ENCODE measurements at places on chromosomes 4 and X.
A peak's percentile ranks its signal among the peaks of the same experiment; 100 is the strongest.

DNA sequence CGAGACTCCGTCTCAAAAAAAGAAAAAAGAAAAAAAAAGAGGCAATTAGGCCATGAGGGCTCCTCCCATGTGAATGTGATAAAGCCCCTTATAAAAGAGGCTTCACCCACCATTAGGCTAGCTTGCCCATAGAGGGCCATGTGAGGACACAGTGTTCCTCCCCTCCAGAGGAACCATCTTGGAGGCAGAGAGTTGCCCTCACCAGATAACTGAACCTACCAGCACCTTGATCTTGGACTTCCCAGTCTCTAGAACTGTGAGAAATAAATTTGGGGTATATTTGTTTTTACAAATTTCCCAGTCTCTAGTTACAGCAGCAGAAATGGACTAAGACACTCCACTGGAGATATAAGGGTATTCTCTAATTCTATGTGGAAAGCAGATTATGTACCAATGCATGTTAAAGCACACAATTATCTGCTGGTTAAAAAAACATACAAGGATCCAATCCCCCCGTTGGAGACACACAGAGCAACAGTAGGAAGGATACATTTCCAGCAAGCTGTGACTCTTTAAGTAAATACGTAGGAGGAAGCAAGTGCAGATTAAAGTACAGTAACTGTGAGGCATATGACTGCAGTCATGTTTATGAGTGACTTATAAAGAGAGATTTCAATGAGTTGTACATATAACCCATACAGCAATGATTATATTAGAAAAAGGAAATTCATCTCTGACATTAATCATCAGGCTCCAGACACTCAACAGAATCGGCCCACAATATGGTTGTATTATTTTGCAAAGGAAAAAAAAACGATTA, 21.4 kb downstream of the SH3RF1 start:
- no peak for DNase-seq

DNA sequence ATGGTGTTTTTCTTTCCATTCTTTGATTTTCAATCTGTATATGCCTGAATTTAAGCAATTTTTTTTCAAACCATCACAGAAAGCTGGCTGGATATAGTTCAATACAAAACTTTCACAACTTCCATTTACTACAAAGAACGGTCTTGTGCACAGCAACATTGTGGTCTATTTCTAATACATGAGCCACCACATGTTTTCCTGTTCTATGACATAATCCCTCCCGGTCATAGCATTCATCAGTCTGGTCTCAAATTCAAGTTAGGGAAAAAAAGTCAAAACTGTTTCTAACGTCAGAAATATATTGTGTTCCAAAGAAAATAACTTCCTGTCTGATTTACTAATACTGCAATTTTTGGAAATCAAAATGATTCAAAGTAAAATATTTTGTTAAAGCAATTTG, 7.5 kb upstream of the CXCL6 start:
- no peak for DNase-seq

DNA sequence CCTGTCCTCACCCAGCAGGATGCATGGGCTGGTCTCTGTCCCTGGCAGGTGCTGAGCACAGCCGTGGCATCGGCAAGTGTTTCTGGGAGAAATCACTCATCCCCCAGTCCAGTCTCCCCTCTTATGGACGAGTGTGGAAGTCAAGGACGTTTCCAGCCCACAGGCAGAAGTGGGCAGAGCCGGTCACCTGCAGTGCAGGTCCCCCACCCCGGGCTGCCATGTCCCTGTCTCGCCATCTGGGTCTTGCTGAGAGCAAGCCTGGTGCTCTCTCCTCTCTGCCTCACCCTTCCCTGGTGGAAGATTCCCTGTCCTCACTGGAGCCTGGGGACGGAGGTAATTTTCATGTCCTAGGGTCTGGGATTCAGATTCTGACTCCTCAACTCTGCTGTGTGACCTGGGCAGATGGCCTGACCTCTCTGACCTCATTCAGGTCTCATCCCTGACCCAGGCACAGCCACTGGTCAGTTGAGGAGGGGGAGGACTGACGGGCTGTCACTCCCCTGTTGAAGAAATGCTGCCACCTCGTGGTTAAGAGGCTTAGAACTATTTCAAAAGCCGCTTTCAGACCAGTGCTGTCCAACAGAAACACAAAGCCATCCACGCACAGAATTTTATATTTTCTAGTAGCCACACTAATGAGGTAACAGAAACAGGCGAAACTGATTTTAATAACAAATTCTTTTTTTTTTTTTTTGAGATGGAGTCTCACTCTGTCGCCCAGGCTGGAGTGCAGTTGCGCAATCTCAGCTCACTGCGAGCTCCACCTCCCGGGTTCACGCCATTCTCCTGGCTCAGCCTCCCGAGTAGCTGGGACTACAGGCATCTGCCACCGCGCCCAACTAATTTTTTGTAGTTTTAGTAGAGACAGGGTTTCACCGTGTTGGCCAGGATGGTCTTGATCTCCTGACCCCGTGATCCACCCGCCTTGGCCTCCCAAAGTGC, 1.8 kb downstream of the CPZ start:
- no peak for DNase-seq

DNA sequence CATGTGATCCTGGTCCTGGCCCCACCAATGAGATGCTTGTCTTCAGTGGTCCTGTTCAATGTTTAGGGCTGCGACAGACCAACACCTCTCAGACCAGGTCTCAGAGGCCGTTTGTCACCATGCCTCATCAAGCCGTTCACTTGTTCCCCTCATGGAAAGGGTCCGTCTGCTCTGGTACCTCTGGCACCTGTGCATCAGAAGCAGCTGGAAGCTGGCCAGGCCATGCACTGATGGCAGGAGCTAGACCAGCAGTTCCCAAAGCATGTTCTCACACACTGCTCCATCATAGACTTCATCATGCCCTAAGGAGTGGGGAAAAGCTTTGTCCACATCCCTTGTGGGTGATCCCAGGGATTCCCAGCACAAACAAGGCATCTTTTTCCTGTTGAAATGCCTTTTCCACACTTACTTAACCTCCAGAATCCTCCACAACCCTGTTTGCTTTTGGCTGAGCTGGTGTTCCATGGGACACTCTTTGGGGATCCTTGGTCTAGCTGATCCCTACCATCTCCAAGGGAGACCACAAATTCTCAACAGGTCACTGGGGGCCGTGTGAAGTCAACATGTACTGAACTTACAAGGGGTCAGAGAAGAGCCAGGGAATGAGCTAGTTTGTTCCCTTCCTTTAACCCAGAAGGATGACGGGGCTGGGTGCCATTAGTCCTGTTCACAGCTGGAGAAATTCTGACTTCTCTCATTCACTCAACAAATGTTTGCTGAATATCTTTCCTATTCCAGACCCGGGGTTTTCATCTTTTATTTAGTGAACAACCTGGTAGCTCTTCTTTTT, 21.8 kb downstream of the SH3TC1 start:
- DNase-seq, result no peak

- no peak for DNase-seq
Observed at GRCh38 chr4:92615049-92615448, 311.3 kb downstream of the GRID2 start.

GRCh38 chr4:15765910-15766697, 12.0 kb upstream of the CD38 start:
- no peak for DNase-seq

- DNase-seq, result no peak
Observed at GRCh38 chr4:76470064-76470463, 35.0 kb downstream of the SHROOM3 start.

DNA sequence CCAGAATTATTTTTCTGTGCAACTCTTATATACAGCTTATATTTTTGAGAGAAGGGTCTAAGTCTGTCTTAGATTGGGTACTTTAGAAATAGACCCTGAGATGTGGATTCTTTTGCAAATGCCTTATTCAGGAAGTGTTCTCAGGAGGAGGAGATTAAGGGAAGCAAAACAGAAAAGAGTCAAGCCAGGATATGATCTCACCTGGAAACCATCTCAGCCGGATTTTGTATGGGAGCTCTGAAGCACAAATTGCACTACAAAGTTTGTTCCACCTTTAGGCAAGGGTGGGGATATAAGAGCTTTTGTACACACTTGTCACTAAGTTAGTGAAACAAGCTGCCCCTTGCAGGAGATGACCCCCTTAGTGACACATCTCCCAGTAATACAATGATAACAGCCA, 121.2 kb upstream of the GRPR start:
- no peak for DNase-seq

DNA sequence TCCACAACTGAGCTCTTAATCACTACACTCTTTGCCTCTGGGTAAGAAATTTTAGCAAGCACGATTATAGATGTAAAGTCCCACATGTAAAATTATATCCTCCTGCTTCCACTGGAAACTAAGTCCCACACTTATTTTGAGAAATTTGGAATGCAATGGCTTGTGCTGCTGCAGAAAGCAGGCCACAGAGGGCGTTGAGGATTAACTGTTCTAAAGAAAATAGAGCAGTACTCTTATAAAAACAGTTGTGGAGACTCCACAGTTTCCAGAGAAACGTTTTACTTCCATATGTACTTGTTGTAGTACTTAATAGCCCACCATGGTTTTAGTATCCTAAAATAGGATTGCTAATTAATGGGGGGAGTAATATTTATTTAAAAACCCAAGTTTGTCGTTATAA, 1.7 kb upstream of the CENPC start:
- DNase-seq, result no peak

- no peak for DNase-seq
Observed at GRCh38 chrX:52015794-52016193, 53.2 kb downstream of the MAGED4B start.

- no peak for DNase-seq
Observed at GRCh38 chr4:129218360-129218759, 122.4 kb downstream of the C4orf33 start.

GRCh38 chr4:169909479-169909878, 116.7 kb downstream of the MFAP3L start:
- DNase-seq, result no peak

GRCh38 chrX:11998944-11999343, 139.3 kb upstream of the FRMPD4 start:
- DNase-seq, result no peak

GRCh38 chr4:77349364-77349763, 192.4 kb downstream of the CCNG2 start:
- no peak for DNase-seq

DNA sequence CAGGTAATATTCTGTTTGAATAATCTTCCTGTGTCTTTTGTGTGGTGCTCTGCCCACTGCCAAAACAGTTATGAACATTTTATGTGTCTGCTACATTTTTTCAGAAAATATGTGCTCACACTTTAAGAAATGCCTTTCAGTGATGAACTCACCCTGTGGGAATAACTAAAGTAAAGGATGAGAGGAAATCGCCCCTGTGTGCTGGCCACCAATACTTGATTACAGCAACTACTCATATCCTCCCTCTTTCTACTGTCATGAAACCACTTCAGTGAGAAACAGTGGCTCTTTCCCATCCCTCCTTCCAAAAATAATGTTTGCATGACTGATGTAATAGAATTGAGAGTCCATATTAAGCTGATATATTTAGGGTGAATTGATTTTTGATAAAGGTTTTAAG, 900.9 kb downstream of the RAB28 start:
- no peak for DNase-seq

DNA sequence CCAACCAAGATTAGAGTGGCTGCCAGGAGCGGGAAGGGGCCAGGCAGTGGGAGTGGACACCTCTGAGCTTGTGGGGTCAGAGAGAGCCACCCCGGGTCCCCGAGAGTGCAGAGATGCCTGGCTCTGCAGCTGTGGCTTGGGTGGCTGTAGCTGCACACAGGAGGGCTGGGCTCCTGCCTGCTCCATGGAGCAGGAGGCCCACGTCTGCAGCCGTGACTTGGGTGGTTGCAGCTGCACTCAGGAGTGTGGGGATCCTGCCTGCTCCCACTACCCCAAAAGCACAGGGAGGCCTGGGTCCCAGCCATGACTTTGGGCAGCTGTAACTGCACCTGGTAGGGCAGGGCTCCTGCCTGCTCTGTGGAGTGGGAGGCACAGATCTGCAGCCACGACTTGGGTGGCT, 28.7 kb upstream of the DIPK2B start:
- no peak for DNase-seq

- DNase-seq, result no peak
Observed at GRCh38 chr4:6179362-6179761, 21.0 kb downstream of the JAKMIP1 start.

GRCh38 chrX:120671963-120672362, 42.1 kb upstream of the C1GALT1C1 start:
- DNase-seq, result no peak

DNA sequence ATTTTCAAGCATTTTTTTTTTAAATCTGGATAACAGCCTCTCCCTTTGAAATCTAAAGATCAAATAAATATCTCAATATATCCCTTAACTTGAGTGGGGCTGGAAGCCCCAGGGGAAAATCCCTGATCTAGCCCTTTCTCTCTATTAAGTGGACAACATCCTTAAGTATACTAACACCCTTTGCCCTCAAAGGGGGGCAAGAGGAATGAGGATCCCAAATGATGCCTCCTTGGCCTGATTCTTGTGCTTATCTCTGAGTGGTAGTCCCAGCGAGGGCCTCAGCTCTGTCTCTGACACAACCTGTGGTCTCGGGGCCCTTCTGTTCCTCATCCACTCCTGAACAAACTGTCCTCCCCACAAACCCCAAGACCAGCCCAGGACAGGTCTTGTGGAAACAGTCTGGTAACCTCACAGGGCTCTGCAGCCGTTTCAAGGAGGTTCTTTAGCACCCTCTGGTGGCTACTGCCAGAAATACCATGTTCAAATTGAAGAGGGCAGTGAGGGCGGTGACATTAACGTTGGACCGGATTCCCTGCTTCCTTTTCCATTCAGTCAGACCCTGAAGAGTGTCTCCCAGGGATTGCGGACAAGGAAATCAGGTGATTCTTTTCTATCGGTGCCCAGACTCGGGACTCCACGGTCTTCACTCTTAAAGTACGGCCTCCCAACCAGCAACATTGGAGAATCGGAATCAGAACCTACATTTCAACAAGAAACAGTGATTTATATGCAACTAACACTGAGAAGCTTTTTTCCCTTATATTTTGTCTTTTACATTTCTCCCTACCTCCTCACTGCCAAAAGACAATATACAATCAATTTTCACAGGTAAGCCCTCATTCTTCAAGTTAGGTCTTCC, 13.0 kb downstream of the CXCL13 start:
- DNase-seq, result peak; percentile 1

DNA sequence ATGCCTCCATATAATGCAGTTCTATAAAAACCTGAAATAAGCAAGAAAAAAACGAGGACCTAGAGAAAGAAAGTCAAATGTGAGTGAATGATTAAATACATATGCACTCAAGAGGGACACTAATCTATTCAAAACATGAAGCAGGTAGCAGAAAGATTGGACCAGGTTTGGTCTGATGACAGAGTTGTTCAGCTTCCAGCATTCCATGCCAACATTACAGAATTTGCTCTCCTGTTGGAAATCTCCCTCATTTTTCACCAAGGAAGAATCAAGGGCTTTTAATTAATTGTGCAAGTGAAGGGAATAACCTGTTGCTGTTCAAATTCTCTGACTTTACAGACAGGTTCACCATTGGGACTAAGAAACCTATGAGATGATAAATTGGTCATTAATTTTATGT, 379.0 kb upstream of the RASGEF1B start:
- DNase-seq, result no peak

- DNase-seq, result no peak
Observed at GRCh38 chr4:147821555-147821954, 89.7 kb downstream of the ARHGAP10 start.
